ENCODE measurements at places on chromosomes 2 and 18.

DNA sequence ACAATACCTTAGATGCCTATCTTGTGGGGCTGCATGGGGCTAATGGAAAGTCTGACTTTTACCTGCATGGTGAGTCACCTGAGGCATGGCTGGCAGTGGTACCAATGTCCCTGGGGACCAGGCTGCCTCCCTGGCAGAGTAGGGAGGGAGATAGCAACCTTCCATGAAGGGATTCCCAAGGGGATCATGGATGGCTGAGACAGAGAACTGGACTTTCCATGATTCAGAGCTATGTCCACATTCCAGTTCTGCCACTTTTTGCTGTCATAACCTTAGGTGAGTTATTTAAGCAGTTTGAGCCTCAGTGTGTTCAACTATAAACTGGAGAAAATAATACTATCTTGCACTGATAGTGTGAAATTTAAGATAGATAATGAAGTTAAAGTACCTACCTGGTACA lies 178.6 kb downstream of the SETBP1 start:
- no peak for DNase-seq

DNA sequence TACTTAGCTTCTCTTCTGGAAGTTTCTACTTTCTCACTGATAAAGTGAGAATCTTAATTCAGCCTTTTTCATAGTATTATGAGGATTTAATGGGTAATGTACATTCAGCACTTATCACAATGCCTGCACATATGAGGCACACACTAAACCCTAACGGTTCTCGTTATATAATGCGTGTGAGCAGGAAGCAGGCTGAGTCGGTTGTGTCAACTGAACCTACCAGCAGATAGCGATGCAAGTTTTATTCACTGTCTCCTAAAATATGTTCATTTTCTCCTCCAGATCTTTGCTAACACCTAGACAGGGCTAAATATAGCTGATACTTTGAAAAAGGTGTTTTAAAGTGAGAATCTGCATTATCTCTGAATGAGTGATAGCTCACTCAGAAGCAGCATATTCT lies 201.6 kb downstream of the ALPK2 start:
- DNase-seq: no peak

- no peak for DNase-seq
Measured at GRCh38 chr2:128464456-128464855, 145.8 kb upstream of the HS6ST1 start.

DNA sequence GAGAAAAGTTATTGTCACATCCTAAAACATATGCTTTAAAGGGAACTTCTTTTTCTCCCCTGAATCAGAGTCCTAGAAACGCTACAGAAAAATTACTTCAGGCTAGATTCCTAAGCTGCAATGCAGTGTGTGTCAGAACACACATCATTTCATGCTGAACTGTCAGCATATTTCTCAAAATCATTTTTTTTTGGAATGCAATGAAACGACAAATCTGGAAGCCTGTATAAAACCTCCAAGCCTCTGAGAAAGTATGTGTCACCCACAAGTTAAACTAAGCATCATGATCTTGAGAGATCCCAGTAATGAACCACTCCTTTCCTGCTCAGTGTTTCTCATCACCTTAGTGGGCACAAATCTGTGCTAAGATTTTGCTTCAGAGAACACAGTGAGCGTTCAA lies 276.2 kb downstream of the ZNF521 start:
- DNase-seq: no peak

DNA sequence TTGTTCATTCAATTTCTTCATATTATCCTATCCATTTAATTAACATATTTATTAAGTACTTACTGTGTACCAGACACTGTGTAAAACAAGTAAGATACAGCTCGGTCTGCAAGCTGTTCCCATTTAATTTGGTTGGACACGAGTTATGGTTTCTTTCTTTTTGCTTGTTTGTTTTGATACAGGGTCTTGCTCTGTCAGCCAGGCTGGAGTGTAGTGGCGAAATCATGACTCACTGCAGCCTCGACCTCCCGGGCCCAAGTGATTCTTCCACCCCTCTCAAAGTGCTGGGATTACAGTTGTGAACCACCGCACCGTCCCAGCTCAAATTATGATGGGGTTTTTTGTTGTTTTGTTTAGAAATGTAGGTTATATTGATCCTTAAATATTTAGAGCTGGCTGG lies 9.0 kb downstream of the CYBRD1 start:
- no peak for DNase-seq

- no peak for DNase-seq
Measured at GRCh38 chr2:222423632-222424275, 589 bp upstream of the SGPP2 start.

DNA sequence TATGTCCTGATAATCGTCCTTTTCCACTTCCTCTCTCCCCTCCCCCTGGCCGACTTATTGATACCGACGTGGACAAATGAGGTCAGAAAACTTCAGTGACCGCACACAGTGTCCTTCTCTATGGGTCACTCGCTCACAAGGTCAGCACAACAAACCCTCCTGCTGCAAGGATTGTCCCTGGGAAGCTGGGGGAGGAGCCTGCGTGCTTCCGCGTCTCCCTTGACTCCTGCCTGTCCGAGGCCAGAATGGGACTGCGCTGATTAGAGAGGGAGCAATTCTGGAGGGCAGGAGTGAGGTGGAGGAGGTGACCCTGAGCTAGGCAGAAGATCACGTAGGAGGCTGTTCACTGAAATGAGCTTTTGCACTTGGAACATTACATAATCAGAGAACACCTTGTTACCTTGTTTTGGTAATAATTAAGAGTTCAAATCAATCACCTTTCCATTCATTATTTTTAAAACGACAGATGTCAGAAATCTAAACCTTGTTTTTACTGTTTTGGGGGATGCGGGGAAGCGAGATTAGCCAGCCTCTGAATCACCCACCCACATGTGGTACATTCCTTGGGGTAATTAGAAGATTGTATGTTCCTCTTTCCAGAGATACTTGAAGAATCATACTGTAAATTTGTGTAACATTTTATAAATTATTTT lies 70.6 kb downstream of the CTAGE1 start:
- no peak for DNase-seq

GRCh38 chr2:190841707-190842505 lies 38.7 kb upstream of the GLS start:
- no peak for DNase-seq

DNA sequence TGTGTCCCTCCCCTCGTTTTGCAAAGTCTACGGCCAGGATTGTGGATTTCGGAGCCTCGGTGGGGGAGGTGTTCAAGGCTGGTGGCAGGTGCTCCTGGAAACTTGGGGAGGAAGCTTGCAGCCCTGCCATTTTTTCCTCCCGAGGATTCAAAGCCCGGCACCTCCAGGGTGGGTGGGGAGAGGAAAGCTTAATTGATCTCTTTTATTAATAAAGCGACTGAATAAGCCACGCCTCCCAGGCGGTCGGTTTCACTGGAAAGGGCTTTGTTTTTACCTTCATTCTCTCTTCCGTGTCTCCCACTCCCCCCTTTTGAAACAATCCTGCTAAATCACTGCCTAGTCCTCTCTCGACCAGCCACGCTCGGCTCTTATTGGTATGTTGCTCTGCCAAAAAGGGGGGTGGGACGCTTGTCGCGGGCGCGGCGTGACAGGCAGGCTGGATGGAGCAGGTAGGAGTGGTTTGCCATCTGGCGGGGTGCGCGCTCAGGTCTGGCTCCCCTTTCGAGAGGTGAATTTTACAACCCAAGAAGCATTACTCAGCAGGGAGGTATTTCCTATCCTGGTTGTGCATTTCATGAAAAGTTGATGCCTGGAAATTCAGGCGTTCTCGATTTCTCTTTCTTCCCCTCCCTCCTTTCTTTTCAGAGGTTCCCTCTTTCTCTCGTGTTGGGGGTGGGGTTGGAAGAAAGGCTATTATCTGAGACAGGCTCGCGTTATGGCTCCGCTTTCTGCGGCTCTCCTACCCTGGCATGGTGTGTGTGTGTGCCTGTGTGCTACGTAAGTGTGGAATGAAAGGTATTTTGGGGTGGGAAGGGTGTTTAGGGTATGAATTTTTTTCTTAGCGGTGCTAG lies 1.4 kb downstream of the NEDD4L start:
- peak; percentile 85 for DNase-seq

DNA sequence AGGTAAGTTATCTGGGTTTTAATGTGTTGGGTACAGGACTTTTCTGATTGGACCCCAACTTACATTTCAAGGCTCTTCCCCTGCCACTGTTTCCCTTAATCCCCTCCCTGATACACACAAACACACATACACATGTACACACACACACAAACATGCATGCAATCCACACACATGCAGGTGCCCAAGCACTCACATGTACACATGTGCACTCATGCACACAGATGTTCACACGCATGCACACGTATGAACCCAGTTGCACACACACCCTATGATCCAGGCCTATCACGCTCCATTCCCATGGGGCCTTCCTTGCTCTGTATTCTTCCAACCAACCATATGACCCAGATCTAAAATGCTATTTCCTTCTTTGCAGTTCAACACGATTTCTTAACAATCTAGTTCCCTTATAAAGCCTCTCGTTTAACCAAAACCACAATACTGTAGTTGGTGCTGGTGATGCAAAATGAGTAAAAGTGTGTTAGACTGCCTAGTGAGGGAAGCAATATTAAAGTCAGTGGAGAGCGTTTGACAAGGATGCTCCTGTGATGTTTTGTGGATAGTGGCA lies 11.1 kb downstream of the SERPINB8 start:
- no peak for DNase-seq

DNA sequence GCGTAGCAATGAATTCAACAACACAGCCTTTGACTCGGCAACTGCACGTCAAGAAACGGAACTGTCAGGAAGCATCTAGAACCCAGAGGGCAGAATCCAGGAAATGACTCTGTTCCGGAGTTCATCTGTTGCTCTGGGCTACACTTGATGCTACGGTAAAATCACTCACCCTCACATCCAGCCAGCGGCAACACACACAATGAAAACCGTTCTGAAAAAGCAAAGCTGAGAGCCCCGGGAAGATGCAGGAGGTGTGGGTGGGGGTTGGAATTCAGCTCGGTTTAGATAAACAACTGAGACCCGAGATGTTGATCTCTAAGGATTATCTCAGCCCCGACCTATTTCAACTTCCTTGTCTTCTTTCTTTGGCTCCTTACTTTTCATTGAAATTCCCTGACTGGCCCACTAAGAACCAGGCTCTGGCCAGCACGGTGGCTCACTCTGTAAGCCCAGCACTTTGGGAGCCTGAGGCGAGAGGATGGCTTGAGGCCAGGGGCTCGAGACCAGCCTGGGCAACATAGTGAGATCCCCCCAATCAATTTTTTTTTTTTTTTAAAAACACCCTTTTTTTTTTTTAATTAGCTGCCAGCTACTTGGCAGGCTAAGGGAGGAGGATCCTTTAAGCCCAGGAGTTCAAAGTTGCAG lies 13.3 kb upstream of the RAB17 start:
- DNase-seq: no peak

DNA sequence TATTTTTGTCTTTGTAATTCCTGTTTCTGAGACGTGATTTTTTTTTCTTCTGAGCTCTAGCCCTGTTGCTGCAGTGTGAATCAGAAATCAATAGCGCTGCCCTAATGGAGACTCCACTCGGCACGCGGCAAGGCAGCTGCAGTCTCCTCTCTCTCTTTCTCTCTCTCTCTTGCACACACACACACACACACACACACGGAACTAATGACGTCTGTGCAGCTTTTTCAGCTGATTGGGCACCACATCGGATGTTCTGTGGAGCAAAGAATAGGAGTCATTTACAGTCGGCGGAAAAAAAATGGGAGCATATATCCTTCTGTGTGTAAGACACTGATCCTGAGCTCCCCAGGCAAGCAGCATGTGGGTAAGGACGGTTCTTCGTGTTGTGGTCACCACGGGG lies 2.0 kb upstream of the MYT1L start:
- DNase-seq: peak; percentile 67

GRCh38 chr2:15047184-15047583 lies 414.7 kb downstream of the LRATD1 start:
- DNase-seq: no peak

DNA sequence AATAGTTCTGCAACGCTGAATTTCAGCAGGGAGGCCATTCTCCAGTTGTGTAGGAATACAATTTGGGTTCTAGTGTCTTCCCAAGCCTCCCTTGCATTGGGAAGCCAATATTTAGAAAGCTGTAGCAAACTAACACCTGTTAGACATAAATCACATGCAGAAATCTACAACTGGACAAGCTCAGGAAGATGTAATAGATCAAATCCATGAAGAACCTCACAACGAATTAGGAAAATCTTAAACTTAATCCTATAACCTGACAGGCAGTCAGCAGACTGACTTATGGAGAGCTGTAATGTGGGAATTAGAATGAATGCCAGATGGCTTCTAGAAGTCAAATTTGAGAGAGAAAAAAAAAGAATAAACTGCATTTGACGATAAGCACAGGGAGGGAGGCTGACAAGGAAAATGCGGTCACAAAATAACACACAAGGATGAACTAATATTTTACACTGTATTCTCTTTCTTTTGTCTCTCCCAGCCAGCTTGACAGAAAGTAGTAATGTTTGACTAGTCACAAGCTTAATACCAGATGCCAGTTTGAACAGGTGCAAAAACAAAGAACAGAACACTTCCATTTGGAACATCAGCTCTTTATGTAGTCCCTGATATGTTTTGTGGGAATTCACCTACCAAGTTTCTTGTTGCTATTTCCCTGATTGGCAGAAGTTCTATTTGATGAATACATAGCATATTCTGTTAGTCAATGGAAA lies 50.8 kb upstream of the FANCL start:
- peak; percentile 75 for DNase-seq

DNA sequence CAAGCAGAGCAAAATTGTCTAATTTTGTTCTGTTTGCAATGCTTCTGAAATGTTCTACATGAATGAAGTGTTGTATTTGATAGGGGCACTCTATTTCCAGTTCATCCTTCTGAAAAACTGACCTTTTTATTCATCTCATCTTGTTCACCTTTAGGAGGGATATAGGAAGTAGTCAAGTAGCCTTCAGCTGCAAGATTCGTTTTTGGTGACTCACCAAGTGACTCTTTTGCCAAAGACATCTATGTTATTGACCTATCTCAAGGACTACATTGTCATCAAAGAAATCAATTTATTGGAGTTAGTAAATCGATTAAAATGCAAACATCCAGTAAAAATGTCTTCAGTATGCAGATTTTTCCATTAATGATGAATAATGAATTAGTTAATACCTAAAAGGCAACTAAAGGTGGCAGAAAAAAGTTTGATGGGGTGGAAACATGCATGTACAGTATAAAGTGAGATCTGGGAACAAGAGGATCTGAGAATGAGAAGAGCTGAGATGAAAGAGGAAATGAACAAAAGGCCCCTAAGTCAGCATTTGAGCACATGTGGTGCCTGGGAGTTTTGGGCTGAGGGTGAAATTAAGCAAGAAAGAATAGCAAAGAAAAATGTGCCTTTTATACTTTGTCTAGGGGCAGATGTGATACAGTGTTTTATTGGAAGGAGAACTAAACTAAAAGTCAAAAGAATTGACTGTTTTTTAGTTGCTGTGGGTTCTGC lies 255.1 kb upstream of the LINC00305 start:
- DNase-seq: no peak

- no peak for DNase-seq
Measured at GRCh38 chr2:182504903-182505302, 78.1 kb upstream of the PDE1A start.

DNA sequence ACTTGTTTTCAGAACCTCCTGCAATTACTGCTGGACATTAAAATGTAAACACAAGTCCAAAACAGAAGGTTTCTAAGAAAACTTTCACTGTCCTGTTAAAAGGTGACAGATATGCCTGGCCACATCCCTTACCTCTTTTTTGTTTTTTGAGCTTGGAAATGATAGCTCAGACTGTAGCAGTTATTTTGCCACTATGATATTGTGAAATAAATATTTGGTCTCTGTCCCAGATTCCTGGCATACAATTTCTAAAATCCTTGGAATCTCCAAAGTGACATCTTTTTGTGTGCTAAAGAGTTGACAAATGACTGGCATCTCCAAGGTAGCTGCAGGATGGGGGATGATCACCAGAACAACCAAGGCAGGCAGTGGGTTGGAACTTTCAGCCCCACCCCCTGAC lies 16.8 kb downstream of the TPGS2 start:
- DNase-seq: no peak

GRCh38 chr2:226185616-226186211 lies 613.9 kb downstream of the IRS1 start:
- no peak for DNase-seq

Measured in NCI-H524 (cell line).